Activated naive CD8-positive, alpha-beta T cell treated with anti-CD3 and anti-CD28 coated beads, Interleukin-2, amount 50 U/mL, for 24 hours (primary cell): ENCODE measurements at places on chromosomes 2 and 18.

DNA sequence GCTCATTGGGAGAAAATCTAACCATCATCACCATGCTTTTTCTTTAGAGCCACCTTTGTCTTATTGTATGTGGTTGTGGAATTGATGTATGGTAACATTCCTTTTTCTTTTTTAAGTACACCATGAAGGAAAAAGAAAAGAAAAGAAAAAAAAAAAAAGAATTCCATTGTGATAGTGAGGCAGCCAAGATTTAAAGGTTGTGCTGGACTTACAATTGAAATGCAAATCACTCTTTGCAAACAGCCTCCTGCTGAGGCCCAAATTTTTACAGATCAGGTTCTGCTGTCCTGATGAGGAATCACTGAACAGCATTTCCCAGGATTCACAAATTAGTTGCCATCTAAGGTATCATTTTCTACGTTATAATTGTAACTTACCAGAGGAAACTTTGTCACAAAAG is 1101.0 kb upstream of the FANCL start:
- DNase-seq, result no peak

DNA sequence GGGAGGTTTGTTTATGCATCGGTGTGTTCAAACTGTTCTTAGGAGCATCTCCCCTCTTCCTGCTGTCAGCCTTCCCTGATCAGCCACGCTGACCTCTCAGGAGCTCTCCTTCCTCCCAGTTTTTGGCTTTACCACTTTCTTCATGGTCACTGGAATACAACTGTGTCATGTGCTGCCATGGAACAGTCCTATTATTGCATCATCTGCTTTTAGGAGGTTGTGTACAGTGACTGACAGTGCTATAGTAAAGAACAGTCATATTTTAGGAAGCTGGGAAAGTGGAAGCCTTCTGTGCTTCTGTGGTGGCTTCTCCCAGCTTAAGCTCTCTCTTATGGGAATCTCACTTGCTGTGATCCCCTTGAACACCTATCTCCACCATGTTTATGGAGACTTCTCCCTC is 165.5 kb downstream of the TPGS2 start:
- DNase-seq, result no peak

GRCh38 chr2:150156876-150157275 is 330.6 kb downstream of the RND3 start:
- no peak for DNase-seq

GRCh38 chr2:191748059-191748461 is 70.1 kb downstream of the NABP1 start:
- no peak for DNase-seq

DNA sequence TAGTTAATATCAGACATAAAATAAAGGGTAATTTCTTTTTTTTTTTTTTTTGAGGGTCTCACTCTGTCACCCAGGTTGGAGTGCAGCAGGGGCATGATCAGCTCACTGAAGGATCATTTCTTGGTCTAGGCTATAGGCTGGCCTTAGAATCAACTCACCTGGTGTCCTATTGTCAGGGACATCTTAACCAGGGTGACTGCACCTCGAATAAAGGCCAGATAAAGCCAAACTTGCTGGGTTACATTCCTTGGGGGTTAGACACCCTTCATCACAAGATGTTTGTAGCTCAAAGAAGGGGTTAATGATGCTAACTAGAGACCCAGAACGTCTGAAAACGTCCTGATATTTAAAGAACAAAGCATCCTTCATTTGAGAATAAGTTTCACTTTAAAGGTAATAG is 17.9 kb downstream of the SPATA3 start:
- DNase-seq, result no peak

DNA sequence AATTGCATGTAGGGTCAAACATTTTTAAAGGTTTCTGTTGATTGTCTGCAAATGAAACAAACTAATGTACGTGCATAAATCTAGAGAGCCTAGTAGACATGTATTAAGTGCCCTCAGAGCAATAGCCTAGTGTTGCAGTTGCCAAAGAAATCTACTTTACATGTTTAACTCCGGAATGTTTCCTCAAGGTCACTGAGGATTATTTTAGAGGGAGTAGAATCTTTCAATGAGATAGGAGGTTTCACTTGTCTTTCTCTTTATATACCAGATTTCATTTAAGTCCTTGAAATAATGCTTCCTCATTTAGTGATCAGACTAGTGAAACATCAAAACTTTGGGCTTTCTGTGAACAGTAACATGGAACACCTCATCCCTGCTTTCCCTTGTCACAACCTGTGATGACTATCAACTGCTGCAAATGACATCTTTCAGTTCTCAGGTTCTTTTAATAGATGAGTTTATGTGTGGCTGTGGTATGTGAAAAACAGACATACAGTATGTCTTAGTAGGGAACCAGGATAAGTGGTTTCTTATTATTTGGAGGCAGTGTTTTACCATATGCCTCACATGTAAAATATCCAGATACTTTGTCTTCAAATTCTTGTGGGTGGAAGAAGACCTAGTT is 5.5 kb downstream of the UBE2E3 start:
- no peak for DNase-seq

DNA sequence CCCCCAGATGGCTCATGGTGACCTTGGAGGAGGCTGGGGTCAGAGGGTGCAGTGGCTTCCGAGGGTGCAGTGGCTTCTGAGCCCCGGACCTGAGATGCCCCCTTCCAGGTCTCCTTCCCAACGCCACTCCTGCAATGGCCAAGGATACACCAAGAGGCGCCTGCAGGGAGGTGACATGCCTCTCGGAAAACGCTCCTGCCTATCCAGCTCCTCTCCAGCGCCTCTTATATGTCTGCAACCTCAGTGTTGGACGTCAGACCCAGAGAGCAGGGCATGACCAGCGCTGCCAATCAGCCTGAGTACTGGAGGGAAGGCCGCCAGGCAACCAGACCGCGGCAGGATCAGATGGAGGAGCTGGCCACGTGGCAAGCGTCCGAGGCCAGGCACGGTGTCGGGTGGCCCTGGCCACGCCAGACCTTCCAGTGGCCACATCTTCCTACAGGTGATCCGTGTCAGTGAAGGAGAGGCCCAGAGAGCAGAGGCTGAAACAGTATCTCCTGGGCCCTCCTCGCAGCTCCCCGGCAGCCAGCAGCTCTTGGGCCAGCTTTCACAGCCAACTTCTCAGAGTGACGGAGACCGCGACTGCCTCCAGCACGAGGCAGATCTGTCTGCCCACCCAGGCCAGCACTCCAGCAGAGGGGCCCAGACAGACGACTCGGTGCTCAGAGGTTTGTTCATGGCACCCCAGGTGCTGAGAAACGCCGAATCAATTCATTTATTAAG is 199.5 kb upstream of the SALL3 start:
- no peak for DNase-seq

- DNase-seq, result peak; percentile 36
These were observed 425 bp downstream of the ASB3 start for GRCh38 chr2:53786352-53786704.

- DNase-seq, result no peak
These were observed 34.2 kb downstream of the GKN2 start for GRCh38 chr2:68918497-68918896.

DNA sequence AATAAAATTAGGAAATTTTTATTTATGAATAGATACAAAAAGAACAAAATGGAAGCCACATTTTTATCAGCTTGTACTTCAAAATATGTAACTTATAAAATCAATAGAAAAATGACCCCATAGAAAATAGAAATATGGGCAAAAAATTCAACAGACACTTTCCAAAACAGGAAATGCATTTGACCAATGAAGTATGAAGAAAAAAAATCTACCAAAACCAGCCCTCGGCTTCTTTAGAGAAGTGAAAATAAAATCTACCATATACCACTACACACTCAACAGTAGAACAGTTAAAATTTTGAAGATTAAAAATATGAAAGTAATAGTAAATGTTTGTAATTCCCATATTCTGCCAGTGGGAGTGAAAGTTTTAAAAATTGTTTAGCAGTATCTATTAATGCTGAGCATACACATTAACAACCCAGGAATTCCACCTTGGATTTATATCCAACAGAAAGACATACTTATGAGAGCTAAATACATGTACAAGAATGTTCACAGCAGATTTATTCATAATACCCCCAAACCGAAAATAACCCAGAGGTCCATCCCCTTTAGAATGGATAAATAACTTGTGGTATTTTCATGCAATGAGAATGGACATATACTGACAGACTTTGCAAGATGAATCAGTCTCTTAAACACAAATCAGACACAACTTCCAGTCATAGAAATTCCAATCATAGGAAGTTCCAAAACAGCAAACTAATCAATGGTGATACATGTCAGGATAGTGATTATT is 318.0 kb downstream of the FIGN start:
- no peak for DNase-seq

GRCh38 chr18:77056344-77057005 is 76.1 kb downstream of the MBP start:
- DNase-seq, result no peak

- no peak for DNase-seq
These were observed 326.9 kb upstream of the UBE2E3 start for GRCh38 chr2:180653481-180653880.

- DNase-seq, result no peak
These were observed 63.5 kb upstream of the FZD7 start for GRCh38 chr2:201969938-201970785.

DNA sequence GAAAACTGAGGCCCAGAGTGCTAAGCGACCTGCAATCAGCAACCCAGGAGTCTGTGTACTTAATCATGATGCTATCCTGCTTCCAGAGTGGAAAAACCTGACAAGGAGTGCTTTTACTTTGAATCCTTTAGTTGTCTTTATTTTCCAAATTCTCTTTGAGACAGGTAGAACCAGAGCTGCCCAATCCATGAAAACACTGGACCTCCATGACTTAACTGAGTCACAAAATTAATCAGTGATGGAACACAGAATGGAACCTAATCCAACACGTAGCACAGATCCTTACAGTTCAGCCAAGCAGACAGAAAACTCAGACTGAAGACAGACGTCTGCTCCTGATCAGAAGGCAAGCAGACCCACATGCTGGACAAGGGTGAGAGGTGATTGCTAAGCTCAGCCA is 175.6 kb downstream of the BCL11A start:
- no peak for DNase-seq

DNA sequence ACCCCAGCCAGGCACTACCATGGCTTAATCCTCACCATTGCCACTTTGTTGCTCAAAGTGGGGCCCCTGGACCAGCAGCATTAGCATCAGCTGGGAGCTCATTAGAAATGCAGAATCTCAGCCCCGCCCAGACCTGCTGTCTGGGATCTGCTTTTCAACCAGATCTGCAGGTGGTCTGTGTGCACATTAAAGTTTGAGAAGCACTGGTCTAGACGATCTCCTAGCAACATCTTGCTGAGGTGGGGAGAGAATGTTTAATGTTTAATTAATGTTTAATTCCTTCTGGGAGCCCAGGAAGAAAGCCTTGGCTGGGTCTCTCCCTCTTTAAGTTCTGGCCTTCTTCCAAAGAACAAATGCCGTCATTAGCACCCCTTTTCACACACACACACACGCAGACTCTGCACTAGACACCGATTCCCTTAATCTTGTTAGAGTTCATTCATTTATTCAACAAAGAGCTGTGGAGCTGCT is 53.7 kb downstream of the EDAR start:
- DNase-seq, result no peak

- DNase-seq, result no peak
These were observed 672.9 kb upstream of the ACVR2A start for GRCh38 chr2:147171941-147172340.

DNA sequence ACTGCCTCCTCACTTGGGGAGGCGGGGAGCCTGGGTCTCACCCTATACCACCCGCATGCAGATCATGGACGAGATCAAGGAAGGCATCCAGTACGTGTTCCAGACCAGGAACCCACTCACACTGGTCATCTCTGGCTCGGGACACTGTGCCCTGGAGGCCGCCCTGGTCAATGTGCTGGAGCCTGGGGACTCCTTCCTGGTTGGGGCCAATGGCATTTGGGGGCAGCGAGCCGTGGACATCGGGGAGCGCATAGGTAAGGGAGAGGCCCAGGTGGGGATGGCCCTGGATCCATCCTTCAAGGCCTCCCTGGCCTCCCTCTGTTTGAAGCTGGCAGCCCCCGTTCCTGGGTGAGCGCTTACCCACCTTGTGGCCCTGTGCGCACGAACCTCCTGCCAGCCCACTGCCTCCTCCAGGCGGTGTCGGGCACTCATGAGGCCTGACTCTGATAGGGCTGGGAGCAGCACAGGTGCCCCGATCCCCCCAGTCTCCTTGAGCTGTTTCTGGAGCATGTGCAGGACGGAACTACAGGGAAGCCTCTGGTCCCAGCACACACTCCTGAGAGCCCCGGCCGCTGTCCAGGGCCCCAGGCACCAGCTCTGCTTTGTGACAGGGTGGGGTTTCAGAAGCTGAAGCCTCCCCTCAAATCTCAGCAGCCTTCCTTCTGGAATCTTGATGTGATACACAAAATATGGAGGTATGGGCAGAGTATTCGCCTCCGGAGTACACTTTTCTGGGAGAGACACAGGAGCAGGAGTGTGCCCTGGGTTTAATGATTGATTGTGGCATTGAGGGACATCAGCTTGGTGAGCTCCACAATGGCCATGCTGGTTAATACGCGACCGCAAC is 708 bp downstream of the AGXT start:
- no peak for DNase-seq

- DNase-seq, result no peak
These were observed 5.0 kb downstream of the RFX8 start for GRCh38 chr2:101469863-101470262.

- DNase-seq, result no peak
These were observed 367.2 kb upstream of the KCNH7 start for GRCh38 chr2:163205589-163206254.

GRCh38 chr2:235527806-235528469 is 34.1 kb downstream of the AGAP1 start:
- DNase-seq, result no peak

GRCh38 chr18:56479841-56480240 is 158.6 kb downstream of the TXNL1 start:
- no peak for DNase-seq

- no peak for DNase-seq
These were observed 310.6 kb downstream of the CELF4 start for GRCh38 chr18:37254973-37255372.

- DNase-seq, result no peak
These were observed 29.9 kb downstream of the SESTD1 start for GRCh38 chr2:179234658-179235240.

DNA sequence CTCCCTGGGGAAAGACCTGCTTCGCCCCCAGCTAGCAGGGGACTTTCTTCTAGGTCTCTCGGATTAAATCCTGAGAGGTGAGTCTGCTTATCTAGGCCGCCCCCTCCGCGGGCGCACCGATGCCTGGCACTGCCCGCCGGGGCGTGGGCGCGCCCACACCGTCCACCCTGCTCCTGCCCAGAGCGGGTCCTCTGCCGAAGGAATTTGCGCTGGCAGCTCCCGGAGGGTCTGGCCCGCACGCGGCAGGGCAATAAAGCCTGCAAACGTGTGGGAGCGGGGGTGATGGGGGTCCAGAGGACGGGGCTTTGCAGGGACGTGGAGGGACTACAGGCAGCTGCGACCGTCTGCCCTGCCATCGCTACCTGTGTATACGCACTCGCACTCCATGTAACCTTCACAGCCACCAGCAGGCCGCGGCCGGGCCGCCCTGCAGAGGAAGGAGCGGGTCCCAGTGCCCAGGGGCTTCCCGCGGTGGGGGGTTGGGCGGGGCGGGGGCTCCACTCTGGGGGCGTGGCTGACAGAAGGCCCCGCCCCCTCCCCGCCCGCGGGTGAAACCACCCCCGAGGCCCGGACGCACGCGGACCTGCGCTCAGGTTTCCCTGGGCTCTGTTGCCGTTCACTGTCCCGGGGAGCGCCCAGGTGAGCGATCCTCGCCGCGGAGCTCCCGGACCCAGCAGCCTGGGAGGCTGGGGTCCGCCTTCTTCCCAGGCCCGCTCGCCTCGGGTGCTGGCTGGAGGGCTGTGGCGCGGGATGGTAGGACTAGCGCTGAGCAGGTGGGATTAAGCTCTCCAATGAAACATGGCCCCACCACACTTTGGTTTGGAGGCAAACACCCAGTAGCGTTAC is 174.5 kb upstream of the HS6ST1 start:
- DNase-seq, result no peak
